Hepatocyte (in vitro differentiated cells): ENCODE measurements at places on chromosomes 1 and 21.

GRCh38 chr1:56135069-56135863, 444.1 kb downstream of the PLPP3 start:
- no peak for DNase-seq

DNA sequence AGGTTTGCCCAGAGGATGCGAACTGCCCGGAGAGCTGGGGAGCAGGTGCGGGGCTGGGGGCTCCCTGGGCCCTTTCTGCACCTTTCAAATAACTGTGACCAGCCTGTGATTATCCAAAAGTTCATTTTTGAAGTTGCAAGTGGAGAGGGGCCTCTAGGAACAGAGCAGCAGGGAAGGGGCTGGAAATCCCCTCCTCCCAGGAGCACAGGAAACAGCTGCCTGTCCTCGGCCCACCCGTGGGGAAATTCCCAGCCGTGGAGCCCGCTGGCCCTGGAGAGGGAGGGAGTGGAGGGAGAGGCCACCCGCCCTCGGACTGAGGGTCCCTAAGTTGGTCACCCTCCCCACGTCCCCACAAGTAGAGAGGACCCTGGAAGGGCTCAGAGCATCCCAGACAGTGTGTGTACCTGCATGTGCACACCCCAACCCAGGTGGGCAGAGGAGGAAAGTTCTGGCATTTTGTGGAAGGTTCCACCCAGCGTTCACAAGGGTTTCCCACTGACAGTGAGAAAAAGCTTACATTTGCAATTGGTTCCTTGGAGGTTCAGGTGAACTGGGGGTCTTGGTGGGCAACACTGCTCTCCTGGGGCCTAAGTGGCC, 1.2 kb upstream of the TNFRSF4 start:
- no peak for DNase-seq

DNA sequence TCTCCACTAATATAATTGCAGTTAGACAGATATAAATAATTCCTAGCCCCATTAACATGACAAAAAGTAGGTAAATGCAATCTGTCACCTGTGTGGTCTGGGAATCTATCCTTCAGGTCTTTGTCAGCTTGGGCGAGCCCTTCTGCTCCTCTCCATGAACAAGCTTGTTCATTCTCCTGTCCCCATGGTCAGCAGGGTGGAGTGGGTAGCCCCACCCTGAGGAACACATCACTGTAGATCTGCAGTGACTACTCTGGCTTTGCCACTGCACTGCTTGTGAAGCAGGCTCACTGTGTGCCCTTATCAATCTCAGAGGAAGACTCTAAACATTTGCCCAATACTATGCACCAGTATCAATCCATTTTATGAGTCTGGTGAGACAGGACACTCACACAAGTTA, 279.0 kb downstream of the MATN1 start:
- no peak for DNase-seq

GRCh38 chr1:27591622-27592021, 12.3 kb downstream of the AHDC1 start:
- DNase-seq, result no peak

DNA sequence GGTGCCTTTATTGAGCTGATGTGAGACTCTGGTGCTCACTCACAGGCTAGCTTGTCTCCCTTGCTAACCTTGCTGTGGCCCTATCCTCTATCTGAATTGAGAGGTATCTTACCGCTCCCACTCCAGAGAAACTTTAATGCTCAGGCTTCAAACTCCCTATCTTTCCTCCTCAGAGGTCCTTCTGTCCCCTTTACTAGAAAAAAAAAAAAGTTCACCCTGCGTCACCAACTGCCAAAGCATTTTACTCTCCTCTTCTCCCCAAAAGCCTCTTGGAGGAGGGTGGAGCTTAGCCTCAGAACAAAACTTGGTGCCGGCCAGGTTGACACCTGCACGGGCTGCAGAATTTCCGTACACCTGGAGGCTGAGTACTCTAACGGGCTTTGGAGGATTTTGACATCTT, 55.1 kb downstream of the ATP2B4 start:
- DNase-seq, result no peak

DNA sequence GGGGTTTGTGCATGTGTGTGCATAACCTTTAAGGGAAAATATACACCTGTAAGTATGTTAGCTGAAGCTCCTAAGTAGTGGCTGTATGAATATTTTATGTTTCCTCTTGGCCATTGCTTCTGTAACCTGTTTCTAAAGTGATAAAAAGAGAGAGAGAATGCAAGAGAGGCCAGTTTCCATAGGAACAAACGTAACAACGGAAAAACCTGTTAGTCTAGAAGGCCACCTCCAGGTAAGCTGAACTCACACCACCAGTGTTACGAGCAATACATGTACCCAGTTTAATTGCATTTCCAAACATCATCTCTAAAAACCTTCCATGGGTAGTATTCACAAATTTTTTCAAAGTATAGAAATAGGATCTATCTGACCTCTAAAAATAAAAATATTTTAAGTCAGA, 63.1 kb downstream of the PLPPR4 start:
- DNase-seq, result peak; percentile 16

DNA sequence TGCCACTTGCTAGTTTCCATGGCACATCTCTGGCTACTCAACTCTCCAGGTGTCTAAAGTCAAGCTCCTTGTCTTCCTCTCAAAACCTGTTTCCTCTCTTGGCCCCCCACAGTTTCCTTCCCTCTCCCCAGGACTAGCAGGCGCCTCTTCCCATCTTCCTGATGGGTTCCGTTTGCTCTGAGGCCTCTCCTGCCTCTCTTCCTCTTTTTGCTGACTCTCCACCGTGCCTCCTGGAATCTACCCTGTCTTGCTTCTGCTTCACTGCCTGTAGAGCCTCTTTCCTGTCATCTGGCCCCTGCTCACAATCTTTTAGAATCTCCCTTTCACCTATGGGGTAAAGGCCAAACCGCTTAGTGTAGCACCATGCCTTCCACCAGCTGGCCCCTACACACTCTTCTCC, 21.8 kb upstream of the LHX4 start:
- no peak for DNase-seq

DNA sequence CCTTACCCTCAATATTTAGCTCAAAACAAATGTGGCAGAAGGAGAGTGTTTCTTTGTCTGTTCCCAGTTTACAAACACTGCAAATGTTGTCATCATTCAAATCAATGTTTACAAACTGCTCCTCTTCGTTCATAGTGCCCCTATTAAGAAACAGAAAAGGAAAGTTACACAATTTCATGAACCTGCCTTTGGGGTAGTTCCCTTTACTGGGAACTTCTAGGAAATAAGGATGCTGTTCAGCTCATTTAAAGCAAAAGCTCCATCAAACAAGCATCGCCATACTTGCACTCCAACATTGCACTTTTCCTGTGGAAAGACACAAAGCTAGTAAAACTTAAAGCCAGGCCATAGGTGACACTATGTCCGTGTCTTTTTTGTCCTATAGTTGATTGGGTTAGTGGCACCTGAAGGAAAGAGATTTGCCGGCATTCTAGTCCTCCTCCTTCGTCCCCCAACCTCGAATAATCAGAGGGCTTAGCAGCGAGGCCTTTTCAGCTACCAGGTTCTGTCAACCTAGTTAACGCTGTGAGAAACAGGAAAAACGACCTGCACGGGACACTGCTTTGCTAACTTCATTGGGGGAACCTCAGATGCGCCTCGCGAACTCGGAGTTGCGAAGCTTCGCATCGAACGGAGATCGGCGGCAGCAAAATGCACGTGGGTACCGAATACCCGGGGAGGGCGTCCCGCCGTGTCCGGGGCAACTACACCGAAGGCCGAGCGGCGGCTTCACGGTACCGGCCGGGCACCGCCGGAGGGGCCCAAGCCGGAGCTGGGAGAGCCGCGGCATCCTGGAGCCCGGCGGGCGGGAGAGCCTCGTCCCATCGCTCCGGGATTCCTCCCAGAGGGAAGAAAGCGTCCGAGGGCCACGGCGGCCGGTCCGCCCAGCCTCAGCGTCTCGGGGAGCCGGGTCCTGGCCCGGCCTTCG, 706 bp downstream of the C21orf91 start:
- DNase-seq, result peak; percentile 62

DNA sequence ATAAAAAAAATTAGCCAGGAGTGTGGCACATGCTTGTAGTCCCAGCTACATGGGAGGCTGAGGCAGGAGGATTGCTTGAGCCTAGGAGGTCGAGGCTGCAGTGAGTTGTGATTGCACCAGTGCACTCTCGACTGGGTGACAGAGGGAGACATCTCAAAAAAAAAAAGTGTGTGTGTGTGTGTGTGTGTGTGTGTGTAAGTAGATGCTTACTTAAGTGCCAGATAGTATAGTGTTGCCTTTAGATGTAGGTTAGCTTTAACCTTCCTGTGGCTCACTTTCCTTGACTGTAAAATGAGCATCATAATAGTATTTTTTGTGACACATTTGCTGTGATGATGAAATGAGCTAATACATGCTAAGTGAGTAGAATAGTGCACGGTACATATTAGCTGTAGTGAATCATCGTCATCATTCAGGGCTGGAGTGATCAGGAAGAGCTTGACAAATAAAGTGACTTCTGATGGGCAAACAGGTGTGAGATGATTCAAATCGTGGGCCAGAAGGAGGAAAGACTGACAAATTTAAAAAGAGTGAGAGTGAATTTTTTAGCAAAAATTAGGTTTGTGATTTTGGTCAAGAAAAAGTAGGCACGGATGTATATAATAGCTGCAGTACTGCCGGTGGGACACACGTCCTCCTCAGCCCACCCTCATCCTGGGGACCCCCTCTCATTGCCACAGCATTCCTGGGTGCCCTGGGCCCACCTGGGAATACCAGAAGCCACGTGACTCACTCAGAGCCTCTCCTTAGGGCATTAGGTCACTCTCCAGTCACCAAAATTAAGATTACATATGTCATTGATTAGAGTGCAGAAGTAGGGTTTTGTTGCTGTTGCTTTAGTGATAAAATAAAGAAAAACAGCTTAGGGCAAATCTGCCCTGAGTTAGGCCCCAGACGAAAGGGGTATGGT, 33.9 kb downstream of the EIF2D start:
- DNase-seq, result no peak

DNA sequence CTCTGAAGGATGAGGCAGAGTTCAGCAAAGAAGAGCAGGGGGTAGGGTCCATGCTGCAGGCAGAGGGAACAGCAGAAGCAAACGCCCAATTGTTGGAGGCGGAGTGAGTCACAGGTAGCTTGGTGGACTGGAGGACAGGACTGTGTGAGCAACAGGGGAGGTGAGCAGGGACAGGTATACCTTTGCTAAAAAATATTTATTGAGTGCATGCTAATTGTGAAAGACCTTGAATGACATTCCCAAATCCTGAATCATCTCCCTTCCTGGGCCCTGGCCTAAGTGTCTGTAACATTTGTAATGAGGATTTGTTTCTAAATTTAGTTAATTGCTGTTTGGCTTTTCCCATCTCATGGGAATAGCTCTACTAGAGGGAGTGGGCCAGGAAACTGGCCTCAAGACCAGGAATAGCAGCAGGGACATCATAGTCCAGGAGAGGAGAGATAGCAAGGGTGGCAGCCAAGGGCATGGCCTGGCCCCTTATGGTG, 123.7 kb downstream of the FOXD2 start:
- no peak for DNase-seq

DNA sequence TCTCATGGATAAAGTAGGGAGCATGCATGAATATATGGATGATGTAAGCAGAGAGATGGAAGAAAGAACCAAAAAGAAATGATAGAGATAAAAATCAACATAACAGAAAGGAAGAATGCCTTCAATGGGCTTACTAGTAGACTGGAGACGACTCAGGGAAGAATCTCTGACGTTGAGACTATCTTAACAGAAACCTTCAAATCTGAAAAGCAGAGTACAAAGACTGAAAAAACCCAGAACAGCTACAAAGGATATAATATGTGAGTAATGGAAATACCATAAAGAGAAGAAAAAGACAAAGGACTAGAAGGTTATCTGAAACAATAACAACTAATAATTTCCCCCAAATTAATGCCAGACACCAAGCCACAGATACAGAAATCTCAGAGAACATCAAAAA, 18.3 kb upstream of the SELP start:
- DNase-seq, result no peak

- peak; percentile 94 for DNase-seq
Measured at GRCh38 chr1:202010180-202011015, at the start of gene ELF3. Gene ELF3, plus strand, starts transcription at chr1:202010587. Its CDS starts 550 bp downstream, at chr1:202011137.

GRCh38 chr1:248828845-248829244, 3.1 kb upstream of the SH3BP5L start:
- peak; percentile 56 for DNase-seq

GRCh38 chr1:35406103-35406502, 137.6 kb downstream of the ZMYM4 start:
- DNase-seq, result no peak

DNA sequence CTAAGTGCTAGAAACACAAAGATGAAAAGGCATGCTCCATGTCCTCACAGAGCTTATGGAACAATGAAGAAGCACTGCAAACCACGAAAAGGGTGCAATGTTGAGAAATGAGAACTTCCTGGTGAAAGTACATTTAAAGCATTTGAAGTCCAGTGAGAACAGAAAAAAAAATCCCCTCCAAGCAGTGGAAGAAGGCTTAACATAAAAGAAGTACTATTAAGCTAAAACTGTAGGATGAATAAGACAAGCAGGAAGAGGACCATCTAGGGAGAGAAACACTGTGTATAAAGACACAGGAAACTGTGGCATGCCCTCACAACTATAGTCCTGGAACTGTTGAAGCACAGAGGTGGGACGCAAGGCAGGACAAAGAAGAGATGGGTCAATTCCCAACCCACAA, 10.0 kb downstream of the TP53BP2 start:
- no peak for DNase-seq

GRCh38 chr1:942411-942821, 16.6 kb downstream of the NOC2L start:
- peak; percentile 61 for DNase-seq

GRCh38 chr1:101371259-101371658, 134.4 kb downstream of the S1PR1 start:
- no peak for DNase-seq

DNA sequence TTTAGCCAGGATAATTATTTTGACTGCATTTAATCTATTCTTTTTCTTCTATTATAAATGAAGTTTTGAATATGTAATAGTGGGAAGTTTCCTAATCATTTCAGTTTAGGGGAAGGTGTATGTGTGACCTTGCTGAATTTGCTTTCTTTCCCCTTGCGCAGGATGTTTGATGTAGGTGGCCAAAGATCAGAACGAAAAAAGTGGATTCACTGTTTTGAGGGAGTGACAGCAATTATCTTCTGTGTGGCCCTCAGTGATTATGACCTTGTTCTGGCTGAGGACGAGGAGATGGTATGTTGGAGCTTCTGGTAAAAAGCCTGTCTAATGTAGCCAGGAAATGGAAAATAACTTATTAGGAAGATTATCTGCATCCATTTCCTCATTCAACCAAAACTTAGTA, 33.4 kb downstream of the GNAT2 start:
- no peak for DNase-seq

DNA sequence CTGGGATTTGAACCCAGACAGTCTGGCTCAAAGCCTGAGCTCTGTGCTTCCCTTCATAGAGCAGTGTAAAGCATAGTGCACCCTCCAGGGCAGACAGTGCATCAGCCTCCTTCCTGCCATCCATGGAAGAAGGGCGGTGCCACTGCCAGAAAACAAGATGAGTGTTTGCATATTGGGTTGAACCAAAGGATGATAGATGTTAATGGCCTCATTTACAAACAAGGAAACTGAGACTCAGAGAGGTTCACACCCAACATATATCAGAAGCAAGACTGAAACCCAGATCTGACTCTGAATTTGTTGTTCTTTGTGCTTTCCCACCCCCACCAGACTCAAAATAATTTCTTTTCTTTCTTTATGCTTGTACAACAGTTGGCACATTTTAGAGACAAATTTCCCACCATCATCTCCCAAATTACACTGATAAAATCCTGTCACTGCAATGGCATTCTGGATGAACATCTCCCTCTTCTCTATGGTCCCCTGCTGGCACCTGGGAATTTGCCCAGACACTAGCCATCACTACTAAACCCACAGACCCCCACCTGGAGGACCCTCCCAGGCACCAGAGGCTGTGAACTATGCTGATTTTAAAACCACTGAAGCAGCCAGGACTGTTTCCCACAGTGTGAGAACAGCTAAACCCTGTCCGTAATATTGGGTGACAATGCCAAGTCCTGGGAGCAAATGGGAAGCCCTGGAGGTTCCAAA, 45.4 kb upstream of the MPZL1 start:
- no peak for DNase-seq
